ENCODE measurements at places on chromosomes 1 and 21.

DNA sequence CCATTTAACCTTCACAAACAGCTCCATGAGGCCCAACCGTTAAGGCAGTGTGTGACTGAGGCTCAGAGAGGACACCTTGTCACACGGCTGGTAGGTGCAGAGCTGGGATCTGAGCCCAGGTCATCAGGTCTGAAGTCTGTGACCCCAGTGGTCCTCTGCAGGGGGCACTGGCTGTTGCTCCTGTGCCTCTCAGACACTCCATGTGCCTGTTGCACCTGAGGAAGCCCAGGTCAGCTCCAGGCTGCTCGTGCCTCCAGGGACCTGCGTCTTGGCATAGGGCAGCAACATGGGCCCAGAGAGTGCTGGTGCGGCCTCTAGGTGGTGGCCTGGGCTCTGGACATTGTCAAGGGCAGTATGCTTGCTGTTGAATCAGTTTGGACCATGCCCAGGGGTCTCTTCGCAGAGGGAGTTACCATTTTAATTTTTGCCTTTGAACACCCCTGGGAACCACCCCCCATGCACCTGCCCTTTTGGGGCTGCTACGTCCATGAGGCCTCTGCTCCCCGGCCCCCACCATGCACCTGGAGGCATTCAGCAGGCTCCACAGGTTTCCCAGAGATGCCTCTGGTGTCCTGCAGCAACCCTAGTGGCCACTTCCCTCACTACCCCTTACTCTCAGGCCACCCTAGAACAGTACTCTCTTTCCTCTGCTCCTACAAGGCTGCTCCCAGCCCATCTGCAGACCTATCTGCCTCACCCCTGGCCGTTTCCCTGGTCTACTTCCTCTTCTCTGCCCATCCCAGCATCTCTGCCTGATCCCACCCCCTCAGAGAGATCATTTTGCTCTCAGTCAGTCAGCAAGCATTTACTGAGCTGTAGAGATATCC, 25.2 kb upstream of the EPS8L3 start:
- DNase-seq: no peak

DNA sequence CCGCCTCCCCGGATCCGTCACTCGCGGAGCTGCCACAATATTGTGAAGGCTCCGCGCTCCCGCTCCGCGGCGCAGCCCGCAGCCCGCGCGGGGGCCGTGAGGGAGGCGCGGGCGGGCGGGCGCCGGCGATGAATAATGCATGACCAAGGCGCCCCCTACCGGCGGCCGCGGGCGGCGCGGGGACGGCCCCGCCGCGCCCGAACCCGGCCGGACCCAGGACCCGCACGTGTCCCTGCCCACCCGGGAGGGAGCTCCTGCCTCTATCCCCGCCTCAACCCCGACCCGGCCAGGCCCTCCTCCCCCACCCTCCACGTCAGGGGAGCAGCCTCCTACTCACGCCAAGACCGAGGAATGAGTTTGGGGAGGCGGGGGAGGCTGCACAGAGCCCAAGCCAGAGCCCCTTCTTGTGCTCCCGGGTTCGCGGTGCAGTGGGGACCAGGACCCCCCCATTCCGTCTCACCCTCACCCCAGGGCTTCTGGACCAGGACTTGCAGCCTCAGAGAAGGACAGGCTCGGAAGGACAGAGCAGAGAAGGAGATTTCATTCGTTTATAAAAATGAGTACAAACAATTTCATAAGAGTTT, 70.8 kb upstream of the CASZ1 start:
- peak; percentile 18 for DNase-seq

DNA sequence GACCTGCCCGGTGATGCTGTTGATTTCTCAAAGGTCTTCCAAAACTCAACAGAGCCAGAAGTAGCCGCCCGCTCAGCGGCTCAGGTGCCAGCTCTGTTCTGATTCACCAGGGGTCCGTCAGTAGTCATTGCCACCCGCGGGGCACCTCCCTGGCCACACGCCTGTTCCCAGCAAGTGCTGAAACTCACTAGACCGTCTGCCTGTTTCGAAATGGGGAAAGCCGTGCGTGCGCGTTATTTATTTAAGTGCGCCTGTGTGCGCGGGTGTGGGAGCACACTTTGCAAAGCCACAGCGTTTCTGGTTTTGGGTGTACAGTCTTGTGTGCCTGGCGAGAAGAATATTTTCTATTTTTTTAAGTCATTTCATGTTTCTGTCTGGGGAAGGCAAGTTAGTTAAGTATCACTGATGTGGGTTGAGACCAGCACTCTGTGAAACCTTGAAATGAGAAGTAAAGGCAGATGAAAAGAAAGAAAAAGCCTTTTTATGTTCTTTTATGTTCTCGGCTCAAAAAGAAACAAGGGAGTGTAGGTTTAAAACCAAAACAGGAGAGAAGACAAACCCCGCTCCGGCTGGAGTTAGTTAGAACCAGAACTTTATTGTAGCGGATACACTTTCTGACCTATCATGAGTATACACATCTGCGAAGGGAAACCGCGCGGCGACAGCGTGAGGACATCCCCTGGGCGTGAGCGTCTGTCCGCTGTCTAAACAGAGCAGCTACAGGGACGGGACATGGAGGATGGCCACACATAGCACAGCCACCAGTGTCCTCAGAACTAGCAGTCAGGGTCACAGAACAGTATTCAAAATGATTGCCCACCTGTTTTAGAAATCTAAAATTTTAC, 77.1 kb downstream of the PIK3CD start:
- DNase-seq: no peak

DNA sequence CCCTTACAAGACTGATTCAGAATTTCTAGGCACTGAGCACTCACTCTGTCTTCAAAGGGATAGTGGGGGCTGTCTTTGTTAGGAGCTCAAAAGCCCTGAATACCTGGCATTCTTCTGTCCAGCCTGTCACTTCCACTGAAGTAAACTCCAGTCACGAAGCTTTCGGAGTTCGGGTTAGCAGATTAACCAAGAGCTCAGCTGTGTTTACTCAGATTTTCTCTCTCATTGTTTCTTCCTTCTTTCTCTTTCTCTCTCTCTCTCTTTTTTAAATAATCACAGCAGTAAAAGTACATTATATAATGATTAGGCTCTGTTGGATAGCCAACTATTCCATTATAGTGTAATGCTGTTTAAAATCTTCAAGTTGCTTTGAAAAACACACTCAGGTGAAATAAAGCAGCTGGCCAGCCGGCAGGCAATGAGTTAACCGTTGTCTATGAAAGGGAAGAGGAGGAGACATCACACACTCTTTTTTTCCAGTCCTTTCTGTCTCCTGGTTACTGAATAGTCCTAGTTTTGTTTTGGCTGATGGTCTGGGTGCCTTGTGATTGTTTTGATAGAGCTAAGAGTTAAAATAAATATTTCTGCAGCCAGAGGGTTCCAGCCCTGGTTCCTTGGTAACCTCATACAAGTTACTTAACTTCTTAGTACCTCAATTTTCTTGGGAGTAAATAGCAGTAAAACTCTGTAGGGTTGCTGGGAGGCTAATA, 89.8 kb downstream of the ADSS2 start:
- DNase-seq: peak; percentile 86

GRCh38 chr21:32278103-32278502, 746 bp downstream of the MIS18A start:
- no peak for DNase-seq

DNA sequence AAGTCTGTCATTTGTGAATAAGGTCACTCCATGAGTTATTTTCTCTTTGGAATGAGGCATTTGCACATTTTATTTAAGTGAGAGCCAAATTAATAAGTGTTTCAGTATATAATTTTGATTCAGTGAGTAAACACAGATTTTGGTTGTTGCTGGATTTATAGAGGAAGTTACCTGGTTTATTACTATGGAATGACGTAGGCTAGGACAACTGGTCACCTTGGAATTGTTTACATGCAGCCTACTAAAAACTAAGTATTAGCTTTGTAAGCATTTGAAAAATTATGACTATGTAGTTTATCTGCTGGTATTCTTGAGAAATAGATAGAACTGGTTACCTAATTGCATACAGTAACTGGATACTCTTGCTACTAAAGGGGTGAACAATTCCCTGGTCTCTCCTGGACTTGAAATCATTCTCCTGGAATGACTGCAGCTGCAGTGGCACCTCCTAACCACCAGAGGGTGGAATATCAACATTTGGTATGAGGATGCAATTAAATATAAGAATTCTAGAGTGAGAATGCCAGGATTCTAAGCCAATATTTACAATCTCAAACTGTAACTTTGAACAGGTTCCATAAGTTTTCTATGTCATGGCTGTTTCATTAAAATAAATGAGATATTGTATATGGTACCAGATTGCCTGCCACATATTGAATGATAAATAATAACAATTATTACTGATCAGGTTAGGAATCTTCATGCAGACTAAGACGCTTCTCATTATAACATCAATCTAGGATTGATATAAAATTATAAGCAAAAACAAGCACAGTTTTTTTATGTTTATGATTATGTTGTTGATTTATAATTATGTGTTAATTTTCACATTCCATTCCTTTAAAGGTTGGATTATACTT, 3.5 kb upstream of the KRTAP27-1 start:
- DNase-seq: peak; percentile 10

DNA sequence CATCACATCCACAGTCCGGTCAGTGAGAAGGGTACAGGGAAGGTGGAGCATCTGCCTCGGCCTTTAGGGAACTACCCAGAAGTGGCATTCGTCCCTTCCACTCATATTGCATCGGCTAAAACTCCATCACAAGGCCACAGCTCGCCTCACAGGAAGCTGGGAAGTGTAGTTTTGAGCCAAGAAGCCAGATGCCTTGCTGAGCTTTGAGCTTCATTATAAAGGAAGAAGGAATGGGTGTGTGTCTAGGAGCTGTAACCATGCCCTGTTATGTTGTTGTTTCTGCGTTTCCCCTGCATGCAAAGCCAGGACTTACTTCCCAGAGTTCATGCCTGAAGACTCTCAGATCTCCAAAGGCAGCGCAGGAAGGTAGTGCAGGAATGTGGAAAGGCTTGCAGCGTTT, 61.1 kb downstream of the OPTC start:
- DNase-seq: no peak

DNA sequence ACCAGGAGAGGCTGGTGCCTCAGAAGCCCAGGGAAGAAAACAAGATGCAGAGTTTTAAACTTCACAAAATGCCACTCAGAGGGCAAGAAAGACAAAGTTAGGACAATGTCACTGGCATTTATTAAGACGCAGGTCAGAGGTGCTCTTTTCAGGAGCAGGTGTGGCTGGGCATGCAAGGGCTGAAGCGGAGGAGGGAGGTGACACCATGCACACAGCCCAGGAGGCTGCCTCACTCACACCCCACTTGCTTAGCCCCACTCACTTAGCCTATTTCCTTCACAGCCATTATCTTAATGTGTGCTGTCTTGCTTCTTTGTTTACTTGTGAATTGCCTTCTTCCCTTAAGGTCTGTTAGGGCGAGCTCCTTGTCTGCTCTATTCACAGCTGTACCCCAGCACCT, 17.2 kb downstream of the HIVEP3 start:
- no peak for DNase-seq

DNA sequence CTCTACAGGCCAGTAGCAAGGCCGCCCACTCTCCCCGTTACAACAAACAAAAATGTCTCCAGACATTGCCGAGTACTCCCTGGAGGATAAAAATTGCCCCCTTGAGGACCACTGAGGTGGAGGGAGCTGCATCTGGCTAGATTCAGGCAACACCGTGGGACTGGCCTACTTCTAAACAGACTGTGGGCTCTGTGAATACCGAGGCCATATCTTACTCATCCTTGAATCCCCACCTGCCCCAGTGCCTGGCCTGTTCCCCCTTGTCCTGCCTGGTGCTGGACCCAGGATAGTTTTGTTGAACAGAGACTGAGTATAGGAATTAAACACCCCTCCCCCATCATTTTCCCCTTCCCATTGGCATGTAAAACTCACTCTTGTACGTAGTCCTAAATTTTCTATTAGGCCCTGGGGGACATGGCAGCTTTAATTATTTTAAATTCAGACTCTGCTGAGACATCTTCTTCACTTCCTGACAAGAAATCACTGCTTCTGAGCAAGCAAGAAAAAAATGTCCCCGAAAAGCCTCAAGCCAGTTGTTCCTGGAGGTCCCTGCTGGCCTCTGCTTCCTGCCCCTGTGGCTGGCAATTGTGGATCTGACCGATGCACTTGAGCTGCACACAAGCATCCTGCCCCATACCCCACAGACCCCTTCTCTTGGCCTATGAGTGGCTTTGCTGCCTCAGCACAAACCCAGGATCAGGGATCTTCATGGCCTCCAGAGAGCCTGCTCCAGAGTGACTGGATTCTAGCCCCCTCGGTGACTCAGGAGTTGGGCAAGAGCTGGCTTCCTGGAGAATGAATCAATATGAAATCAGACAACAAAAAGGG, 111.0 kb downstream of the ACTL8 start:
- peak; percentile 95 for DNase-seq

Measured in IMR-90 (cell line).